ENCODE measurements at places on chromosomes 11 and 22. TPM values are rescaled to one million over a fixed set of nuclear protein-coding genes. Genes with fewer than 3 reads are reported as not detected.

Gene ARVCF
- polyA plus RNA-seq: 68.3 TPM

Gene HTR3B
- not detected for polyA plus RNA-seq

Gene OR56A1
- 0.20 TPM for polyA plus RNA-seq

Gene KCNQ1
- 2.4 TPM for polyA plus RNA-seq

Gene CARNS1
- polyA plus RNA-seq: 0.82 TPM

Gene CELF1
- polyA plus RNA-seq: 131 TPM

Gene SLC43A3
- 61.1 TPM for polyA plus RNA-seq

Gene MS4A14
- not detected for polyA plus RNA-seq

Gene ZNF74
- 29.7 TPM for polyA plus RNA-seq

Gene NXPE1
- polyA plus RNA-seq: not detected

Gene BTG4
- polyA plus RNA-seq: 0.06 TPM

Gene MGAT3
- polyA plus RNA-seq: 4.3 TPM

Gene TUB
- polyA plus RNA-seq: 15.3 TPM

Data from H1 (cell line).